Ammon's horn (tissue), 1 donor: ENCODE measurements at places on chromosomes 3 and 15.

GRCh38 chr3:11607816-11608215, 35.9 kb downstream of the VGLL4 start:
- DNase-seq: no peak

GRCh38 chr15:74816624-74817369, 4.2 kb downstream of the LMAN1L start:
- DNase-seq: no peak

DNA sequence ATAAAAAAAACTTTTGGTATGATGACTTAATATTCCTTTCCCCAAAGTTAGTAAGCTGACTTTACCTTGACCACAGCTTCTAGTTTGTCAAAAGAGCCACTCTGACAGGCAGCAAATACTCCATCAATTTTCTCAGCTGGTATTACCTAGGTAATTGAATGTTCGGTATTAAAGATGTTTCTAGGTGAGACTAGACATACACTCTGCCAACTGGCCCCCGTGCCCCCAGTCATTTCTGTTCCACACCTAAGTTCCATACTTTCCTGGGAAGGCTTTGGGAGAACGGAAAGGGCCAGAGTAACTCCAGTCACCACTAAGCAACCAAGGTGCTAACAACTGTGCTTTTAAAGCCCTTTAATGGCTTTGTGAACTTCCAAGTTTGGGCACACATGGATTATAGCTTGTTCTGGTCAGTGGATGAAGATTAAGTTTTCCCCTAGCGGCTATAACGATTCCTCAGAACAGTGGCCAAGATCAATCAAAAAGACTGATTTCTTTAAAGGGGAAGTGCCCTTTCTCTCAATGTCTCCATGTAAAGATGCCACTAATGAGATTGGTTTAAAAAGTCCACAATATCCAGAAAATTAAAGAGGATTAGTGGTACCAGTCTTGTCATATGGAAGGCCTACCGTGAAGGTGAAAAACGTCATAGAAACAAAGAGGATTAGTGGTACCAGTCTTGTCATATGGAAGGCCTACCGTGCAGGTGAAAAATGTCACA, 7.0 kb downstream of the EIF4A2 start:
- no peak for DNase-seq

- peak; percentile 55 for DNase-seq
Observed at GRCh38 chr15:42111924-42112323, 17.6 kb upstream of the PLA2G4D start.

- DNase-seq: no peak
Observed at GRCh38 chr3:169836942-169837275, 24.2 kb upstream of the LRRC34 start.

- no peak for DNase-seq
Observed at GRCh38 chr15:77033417-77033728, 37.5 kb downstream of the TSPAN3 start.

DNA sequence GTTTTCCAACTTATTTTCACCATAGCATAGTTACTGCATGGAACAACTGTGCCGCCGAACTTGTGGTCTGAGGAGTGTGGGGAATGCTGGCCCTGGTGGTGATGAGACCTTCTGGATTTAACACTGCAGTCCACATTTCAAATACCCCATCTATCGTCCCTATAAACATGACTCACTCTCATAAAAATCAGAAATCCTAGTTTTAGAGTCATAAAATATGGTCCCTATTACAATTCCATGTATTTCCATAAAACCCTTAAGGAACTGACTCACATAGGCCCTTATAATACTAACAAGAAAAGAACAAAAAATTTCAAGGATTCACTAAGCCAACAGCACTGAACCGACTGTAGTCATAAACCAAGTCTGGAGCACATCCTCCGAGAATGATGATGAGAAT, 147.2 kb downstream of the FOXP1 start:
- no peak for DNase-seq

GRCh38 chr3:101854608-101855304, 5.4 kb downstream of the NFKBIZ start:
- DNase-seq: no peak
